ENCODE measurements at places on chromosomes 13 and 19.

- DNase-seq, result no peak
Observed at GRCh38 chr13:70829748-70830147, 721.5 kb upstream of the KLHL1 start.

- DNase-seq, result peak; percentile 54
Observed at GRCh38 chr13:30355384-30355699, 48.0 kb upstream of the KATNAL1 start.

- DNase-seq, result no peak
Observed at GRCh38 chr13:40774672-40775071, 3.7 kb upstream of the MRPS31 start.

DNA sequence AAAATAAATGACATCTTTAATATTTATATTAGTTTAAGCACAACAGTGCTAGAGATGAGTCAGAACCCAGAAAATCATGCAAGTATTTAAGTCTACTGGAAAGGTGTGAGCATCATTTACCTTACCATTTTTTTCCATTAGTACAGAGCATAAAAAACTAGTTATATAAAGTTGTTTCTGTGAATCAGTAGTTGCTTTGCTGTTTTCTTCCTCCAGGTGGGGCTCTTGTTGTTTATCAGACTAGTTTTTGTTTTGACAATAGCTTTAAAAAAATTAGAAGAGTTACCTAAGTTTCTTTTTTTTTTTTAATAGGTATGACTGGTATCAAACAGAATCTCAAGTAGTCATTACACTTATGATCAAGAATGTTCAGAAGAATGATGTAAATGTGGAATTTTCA is 12.7 kb downstream of the SUGT1 start:
- no peak for DNase-seq

DNA sequence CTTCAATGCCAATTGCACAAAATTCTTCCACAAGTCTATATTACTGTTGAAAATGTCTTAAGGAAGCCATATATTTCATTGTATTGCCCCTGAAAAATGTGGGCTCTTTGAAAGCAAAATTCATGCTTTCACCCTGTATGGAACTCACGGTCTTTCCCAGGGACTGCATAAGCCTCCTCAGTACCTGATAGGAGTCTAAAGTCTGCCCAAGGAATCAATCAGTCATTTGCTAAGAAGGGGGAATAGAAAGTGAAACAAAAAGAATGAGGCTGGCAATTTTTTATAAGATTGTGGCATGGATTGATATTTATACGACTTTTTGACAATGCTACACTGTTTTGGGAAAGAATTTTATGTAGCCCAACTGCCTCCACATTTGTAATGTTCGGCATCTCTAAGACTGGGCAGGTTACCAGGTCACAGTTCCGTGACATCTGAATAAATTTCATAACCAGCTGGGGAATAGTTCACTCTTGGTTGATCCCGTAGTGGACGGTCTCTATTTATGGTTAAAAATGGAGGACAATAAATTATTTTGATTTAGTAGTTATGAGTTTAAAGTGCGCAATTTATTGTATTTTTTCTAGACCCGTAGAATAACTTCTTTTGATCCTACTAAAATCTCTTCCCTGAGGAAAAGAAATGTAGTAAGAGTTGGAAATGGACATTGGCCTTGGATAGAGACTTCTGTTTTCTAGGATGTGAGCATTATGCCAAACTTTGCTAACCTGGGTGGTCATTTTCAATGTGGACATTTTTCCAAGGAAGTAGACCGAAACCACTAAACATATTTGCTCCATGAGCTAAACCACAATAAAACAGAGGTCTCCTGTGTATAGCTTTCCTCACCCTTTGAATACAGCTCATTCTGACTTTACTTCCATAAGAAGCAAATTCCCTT is 1585.4 kb downstream of the EFNB2 start:
- no peak for DNase-seq

GRCh38 chr13:77513719-77514335 is 21.7 kb upstream of the SCEL start:
- DNase-seq, result peak; percentile 22

GRCh38 chr19:51750400-51751094 is 1.1 kb downstream of the FPR1 start:
- no peak for DNase-seq

DNA sequence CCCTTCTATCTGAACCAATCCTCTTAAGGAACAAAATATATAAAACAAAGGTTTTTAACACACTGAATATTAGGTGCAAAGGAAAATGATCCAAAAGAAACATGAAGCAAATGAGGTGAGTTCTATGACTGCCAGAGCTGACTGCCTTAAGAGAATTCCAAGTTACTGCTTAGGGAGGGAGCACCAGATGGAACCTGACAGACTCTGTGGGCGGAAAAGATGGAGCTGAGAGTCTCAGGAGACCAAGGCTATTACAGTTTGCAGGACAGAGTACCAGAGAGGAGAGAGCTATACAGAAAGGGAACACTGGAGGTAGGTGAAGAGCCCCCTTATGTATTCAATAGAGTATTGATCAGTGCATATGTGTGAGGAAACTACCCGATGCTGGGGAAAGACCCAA is 87.2 kb downstream of the B3GLCT start:
- no peak for DNase-seq

- peak; percentile 71 for DNase-seq
Observed at GRCh38 chr19:18519962-18520847, 1.7 kb downstream of the ELL start.

DNA sequence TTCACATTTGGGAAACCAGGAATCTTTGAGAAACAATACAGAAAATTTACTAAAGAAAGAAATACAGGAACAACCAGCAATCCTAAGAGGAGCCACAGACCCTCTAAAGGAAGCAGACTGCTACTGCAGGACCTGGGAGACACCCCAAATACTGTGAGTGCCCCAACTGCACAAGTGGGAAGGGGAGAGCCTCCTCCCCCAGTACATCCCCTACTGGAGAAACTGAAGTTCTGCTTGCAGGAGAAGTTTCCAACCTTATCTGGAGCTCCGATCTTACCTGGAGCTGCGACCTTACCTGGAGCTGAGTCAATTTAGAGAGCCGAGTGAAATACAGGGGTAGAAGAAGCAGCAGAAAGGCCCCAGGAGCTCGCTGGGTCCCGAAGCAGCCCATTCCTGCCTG is 236.4 kb upstream of the SPRY2 start:
- DNase-seq, result no peak

DNA sequence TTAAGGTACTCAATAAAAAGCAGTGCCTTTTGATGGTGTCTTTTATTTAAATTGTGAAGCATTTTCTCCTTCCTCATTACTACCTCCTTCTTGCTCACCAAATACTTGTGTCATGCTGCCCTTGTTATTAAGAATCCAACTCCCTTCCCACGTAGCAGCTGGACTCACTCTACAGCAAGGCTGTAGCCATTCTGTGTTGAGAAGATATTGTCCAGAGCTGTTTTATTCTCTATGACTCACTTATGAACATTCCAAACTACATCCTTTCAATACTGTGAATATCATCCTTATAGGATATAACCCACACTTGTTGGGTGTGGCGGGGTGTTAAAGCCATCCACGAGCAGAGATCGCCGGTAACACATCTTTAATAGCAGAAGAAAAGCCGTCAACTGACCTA is 1671.5 kb upstream of the SLC10A2 start:
- DNase-seq, result no peak

DNA sequence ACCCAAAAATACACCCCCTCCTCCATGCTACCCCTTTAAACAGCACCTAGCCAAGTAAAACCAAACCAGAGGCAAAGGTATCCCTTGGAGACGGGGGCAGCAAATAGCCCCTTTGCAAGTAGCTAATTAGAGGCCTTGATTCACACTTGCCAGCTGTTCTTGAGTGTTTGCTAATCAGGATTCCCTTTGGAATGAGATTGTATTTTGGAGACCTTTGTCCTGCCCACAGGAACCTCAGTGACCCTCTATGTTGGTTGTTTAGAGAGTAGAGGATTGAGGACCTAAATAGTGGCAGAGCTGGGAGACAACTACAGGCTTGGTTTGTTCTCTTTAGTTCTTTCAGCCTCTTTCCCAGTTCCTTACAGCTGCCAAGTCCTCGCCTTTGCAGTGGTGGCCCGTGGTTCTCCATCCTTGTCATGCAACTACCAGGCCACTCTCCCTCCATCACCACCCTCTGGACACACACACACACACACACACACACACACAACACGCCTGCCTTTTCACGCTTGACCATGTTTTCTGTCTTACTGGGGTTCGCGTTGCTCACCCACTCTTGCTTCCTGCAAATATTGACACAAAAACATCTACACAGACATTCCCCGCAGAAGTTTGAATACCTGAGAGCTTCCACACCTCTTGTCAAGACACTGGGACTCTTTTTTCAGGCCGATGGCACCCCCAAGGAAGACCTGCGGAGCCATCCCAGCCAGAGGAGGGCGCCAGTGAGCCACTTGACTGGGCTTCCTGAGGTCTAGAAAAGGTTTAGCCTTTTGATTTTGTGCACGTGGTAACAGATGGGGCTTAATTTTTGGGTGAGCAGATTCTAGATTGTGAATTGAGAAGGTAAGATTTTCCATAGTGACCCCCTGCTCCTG is 80.0 kb upstream of the GPR183 start:
- DNase-seq, result peak; percentile 56

DNA sequence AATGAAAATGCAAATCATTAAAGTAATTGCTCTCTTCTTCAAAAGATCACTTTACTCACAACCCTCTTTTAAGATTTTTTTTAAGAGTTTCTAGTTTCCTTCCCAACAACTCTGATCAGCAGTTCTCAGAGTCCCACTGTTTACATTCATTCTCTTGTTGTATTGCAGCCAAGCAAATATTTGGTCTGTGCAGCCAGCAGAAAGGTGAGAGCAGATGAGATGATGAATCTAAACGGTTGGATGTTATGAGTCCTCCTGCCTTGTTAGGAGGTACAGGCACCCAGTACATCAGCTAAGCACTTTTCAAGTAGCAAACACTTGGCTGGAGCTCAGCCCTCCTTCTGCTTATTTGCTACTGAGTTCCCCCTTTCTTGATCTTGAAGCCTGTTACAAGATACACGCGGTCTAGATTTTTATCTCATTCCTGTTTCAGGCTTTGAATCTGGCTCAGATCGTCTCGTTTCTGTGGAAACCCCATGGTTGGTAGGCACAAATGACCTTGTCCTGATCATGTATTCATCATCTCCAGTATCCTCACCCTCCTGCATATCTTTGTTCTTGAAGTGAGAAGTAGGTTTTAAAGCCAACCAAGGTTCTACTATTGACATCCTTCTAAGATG is 300.7 kb downstream of the DCT start:
- no peak for DNase-seq

- no peak for DNase-seq
Observed at GRCh38 chr19:38793177-38793576, 4.2 kb downstream of the LGALS7B start.

DNA sequence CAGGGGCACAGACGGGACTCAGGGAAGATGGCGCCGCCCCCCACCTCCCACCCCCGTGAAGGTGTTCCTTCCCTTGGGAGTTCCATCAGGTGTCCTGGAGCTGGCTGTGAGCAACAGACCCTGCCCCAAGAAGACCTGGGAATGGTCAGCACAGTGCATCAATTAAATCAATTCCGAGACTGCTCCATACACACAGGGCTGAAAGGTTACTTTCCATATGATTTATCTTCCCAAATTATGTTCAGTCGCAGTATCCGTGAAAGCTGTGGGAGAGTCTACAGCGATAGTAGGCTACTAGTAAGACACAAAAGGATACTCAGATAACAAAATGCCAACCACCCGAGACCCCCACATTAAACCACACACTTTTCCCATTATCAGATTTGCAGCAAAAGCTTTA is 71.8 kb upstream of the PABPC3 start:
- no peak for DNase-seq

DNA sequence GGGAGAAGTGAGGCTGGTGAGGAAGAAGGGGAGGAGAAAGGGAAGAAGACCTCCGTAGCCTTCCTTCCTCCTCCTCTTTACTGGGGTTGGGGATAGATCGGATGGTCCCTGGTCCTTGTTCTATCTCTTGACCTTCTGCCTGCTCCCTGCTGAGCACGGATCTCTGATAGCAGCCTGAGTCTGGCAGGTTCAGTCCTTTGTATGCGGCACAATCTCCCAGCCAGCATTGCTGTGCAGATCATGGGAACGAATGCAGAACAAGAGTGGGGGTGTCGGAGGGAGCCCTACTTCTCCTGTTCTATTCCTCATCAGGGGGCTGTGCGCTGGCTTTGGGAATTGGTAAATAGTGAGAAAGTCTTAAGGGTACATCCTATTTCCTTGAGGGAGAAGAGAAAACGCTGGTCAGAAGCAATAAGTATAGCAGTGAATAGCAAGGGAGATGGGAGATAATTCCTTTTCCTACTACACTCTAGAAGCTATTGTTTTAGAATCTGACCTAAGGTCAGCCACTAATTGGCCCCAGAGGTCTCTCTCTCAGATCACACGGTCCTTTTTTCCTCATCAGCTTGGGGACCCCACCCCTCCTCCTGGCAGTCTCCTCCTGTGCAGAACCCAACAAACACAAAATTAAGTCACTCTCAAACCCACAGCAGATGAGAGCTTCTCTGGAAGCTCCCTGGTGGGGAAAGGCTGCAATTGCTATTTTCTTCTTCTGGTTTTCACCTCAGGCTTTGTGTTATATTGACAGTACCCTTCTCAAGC is 41.0 kb downstream of the KL start:
- peak; percentile 24 for DNase-seq

DNA sequence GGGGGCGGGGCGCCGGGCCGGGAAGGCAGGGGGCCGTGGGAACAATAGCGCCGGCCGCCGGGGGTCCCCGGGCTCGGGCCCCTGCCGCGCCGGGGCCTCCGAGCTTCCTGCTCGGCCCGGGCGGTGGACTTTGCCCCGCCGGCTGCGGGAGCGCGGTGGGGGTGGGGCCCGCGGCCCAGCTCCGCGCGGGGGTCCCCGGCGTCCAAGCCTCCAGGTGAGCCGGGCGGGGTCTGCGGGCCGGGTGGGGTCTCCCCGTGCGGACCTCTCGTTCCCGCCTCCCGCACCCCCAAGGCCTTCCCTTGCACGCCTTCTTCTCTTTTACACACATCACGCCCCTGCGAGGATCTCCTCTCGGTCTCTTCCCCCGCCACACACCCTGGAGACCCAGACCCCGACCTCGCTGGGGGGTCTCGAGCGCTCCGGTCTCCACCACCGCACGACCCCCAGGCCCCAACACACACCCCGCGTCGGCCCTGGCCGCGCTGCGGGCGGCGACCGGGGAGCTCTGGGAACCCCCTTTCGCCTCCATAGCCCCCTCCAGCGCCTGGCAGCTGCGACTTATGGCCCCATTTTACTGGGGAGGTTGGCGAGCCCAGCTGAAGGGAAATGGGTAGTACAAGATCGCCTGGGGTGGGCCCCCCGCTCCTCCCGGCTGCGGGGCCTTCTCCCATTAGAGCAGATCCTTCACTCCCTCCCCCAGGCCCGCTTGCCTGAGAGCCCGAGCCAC is 711 bp downstream of the CAMSAP3 start:
- no peak for DNase-seq

GRCh38 chr13:72403396-72404010 is 323.9 kb downstream of the MZT1 start:
- no peak for DNase-seq

DNA sequence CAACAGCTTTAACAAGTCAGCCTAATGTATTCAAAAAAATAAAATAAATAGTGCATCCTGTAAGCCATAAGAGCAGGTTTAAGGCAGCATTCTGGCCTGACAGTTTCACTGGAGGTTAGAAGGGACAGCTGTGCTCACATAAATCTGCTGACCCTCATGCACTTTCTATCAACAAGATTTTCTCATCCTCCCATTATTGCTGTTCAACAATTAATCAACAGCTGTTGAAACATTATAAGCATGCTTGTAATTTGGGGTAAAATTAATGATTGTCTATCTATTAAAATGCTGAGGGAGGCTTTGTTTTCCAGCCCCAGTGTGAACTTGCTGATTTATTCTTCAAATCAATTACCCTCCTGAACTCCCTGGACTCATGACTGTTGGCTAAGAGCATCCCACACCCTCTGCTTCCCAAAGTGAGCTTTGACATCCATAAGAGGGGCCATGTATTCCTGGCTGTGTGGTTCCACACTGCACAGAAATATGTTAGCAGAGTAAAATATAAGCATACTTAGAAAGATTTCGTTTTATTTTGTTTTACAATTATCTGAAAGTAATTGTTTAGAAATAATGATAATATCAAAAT is 492.4 kb downstream of the EFNB2 start:
- DNase-seq, result no peak

All from NB4 (cell line).